ENCODE measurements at places on chromosomes 5 and 9.

DNA sequence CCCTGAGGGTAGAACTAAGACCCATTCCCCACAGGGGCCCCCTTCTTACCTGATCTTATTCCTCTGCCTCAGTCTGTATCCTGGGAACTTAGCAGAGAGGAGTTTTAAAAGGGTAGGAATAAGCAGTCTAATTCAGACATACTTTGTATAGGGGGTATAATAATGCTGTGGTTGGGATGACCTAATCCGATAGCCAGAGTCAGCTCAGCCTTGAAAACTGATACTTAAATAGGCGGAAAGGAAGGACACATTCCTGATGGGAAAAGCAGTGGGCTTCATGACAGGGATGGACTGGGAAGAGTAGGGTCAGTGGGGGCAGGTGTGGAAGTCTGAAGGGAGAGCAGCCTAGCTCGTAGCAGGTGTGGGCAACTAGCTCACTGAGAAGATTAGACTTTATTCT lies 52.2 kb upstream of the TESK1 start:
- DNase-seq, result no peak

- DNase-seq, result peak; percentile 23
Observed at GRCh38 chr5:41925555-41925951, 472 bp downstream of the FBXO4 start.

- DNase-seq, result no peak
Observed at GRCh38 chr9:117744856-117745389, 40.7 kb downstream of the TLR4 start.

DNA sequence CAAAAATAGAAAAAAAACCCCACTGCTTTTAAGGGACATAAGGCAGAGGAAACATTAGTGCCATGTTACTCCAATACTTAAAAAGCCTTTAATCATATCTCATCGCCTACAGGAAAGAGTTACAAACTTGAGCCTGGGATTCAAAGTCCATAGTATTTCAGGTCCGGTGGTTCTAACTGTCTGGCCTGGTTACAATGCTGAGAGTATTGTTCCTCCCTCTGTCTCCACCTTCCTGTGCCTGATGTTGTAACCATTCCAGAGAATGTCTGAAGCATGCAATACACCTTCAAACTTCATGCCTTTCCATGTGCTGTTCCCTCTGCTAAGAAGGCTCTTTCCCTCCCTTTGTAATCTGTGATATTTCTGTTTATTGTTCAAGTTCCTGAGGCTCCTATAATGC lies 41.6 kb upstream of the SLC36A2 start:
- DNase-seq, result no peak

- no peak for DNase-seq
Observed at GRCh38 chr9:133927041-133927440, 65.1 kb downstream of the VAV2 start.

- DNase-seq, result no peak
Observed at GRCh38 chr9:88166660-88167059, 28.4 kb upstream of the SPATA31C2 start.

- DNase-seq, result no peak
Observed at GRCh38 chr5:170201311-170201710, 31.5 kb upstream of the C5orf58 start.

- no peak for DNase-seq
Observed at GRCh38 chr5:26737348-26738265, 300.8 kb downstream of the CDH9 start.

DNA sequence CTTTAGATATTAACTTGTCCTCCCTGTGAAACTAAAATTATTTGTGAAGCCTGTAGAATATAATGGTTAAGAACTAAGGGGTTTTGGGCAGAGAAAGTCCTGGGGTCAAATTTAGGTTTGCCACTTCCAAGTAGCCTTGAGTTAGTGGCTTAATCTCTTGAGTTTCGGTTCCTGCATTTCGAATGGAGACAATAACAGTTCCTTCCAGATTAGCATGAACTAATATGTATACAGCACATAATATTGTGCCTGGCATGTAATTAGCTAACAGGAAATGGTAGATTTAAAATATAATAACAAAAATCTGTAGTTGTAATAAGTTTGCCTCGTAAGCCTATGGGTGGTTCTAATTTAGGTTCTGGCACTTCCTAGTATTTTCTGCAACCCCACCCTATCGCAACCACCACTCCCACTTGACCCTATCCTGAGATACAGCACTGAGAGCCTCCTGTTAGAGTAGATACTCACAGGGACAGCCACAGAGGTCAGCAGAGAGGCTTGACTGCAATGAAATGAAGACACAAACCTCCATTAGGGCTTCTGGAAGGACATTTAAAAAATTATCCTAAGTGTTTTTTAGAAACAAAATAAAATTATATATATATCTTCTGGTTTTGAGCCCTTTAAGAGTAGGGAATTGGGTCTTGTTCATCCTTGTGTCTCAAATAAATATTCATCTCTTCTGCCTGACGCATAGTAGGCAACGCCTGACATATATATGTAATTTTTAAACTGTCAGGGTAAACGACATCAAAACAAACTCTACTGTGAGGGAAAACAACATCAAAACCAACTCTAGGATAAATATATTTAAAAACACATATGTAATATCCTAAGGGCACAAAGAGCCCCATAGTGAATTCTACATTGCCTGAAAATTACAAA lies 8.5 kb downstream of the SPINK9 start:
- DNase-seq, result no peak

DNA sequence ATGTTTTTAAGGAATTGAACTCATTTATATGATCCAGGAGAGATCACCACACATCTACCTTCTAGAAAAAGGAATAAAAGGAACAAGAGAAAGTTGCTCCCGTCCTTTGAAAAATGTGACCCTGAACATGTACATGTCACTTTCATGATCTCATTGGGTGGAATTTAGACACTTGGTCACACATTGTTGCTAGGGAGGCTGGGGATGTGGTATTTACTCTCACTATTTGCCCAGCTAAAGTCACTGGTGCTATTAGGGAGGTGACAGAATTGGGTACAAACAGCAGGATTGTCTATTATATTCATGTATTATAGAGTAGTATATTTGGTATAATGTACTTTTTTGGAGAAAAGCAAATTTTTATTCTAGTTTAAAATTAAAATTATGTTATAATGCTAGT lies 2.1 kb upstream of the CDH10 start:
- DNase-seq, result no peak

GRCh38 chr9:136061405-136061804 lies 33.7 kb downstream of the NACC2 start:
- no peak for DNase-seq

DNA sequence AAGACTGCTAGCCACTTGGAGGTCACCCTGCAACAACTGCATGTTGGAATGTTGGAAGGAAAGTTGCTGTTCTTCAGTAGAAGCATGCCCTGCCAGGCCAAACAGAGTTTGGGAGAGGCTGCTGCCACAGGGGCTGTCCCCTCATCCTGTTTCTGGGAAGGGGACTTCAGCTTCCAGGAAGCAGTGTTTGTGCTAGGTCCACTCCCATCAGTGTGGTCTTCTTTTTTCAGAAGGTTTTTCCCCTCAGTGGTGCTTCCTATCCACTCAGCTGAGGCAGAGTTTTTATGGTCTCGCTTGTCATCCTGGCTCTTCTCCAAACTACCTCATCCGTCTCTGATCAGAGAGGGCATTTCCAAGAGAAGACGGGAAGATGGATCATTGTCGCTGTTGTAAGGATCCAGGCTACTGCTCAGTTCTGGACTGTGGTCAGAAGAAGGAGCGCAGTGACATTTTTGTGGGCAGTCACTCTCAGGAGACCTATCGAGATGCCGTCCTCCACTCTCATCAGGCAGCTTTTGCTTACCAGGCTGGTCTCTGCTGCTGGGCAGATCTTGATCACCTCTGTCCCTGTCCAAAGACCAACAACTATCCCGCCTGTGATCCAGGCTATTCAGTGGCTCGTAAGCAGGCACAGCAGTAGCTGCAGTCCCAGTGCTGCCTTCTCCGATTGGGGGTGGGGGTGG lies 97.8 kb upstream of the C5orf63 start:
- no peak for DNase-seq

- no peak for DNase-seq
Observed at GRCh38 chr9:111114486-111114885, 76.2 kb upstream of the LPAR1 start.

DNA sequence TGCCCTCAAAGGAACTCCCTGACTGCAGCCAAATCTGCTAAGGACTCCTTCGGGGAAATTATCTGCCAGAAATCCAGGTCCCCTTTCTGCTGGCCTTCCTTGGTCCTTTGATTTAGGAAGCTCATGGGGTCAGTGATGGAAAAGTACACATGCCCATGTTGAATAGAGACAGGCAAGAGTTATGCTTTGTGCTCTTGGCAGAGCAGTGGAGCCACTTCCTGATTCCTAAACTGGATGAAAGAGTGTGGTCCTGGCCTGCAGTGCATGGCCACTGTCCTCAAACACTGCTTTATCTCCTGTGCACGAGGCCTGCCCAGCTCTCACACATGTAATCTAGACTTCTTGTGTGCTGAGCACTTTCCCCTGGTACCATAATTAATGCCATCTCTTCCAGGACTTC lies 2.0 kb upstream of the EBF1 start:
- DNase-seq, result no peak

DNA sequence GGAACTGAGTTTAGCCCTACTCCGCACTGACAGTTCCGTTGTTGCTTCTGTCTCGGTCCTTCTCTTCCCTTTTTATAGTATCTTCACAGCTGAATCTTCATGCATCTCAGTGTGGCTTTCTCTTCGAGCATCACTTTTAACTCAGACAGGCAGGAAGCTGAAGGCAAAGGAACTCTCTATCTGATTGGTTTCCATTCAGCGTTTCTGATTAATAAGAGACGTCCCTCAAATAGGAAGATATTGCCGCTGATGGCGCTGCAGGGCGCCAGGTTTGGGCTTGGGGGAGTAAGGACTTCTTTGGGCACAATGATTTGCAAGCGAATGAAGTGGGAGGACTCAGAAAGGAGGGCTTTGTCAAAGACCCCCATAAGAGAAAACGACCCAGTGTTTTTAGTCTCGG lies at the start of gene CDH9:
TSS of gene CDH9 (minus strand) at position 111 of the 400 bp plus-strand sequence. CDS start 50,253 bp downstream, outside the sequence.
- no peak for DNase-seq

- DNase-seq, result no peak
Observed at GRCh38 chr5:133049726-133050048, 2.1 kb upstream of the HSPA4 start.

DNA sequence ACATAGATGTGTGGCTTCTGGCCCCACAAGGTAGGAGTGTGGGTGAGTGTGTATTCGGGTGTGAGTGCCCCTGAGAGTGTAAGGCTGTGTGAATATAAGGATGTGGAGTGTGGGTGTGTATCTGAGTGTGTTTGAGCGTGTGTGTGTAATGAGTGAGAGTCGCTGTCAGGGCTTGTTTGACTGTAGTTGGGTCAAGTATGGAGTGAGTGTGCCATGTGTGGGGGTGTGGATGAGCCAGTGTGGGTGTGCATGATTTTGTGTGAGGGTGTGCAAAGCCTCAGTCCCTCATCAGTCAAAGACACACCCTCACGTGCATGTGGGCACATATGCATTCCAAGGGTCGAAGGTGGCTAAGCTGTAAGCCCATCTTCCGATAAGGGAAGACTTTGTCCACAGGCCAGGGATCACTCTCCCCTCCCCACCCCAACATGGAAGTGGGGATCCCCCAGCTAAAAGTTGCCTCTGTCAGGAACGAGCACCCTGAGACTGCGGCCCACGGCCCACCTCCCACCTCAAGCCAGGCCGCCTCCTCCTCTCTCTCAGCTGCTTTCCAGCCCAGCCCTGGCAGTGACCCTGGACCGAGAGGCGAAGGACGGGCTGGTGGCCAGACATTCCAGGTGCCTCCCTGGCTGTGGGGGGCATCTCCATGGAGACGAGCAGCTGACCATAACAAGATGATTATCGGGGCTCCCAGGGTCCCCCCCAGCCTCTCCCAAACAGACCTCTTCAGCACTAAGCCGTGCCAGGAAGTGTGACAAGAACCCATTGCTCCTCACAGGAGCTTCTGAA lies 12.9 kb downstream of the AQP3 start:
- no peak for DNase-seq

- no peak for DNase-seq
Observed at GRCh38 chr5:117302949-117303348, 728.3 kb upstream of the SEMA6A start.

DNA sequence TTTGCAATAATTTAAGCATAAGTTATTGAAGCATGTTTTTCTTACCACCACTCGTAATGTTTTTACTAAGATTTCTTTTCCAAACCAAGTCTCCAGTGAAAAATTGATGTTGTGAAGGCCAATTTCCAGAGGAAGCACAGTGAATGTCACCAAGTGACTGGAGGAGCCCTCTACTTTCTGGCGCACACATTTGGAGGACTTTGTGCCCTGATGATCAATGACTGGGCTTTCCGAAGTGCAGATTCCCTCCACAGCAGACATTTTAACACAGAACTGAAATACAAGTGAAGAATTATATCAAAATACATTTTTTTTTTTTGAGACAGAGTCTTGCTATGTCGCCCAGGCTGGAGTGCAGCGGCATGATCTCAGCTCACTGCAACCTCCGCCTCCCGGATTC lies 52.6 kb downstream of the C5 start:
- DNase-seq, result no peak

DNA sequence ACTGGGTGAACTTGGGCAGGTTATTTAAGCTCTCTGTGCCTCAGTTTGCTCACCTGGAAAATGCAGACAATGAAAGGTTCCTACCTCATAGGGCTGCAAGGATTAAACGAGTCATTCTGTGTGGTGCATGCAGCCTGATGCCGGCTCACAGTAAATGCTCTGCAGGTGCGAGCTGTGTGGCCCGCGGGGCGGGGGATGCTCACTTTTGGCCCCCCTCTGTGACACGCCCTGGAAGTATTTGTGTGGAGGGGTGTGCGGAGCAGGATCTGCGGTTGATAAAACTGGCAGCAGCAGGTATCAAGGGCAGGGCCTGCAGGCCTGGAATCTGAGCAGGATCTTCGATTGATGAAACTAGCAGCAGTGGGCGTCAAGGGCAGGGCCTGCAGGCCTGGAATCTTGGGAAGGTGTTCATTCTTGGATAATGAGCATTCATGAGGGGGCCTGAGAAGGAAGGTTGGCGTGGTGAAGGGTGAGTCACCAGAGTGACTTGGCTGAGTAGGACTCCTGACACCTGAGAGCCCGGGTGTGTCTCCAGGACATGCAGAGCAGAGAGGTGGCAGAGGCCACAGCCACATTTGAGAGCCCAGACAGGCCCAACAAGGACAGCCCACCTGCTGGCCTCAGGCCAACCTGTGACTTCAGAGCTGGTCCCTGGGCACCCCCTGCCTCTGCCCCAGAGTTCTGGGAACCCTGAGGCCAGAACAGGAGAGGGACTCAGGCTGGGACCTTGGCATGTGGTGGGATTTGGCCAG lies 11.9 kb downstream of the UNC5A start:
- no peak for DNase-seq

DNA sequence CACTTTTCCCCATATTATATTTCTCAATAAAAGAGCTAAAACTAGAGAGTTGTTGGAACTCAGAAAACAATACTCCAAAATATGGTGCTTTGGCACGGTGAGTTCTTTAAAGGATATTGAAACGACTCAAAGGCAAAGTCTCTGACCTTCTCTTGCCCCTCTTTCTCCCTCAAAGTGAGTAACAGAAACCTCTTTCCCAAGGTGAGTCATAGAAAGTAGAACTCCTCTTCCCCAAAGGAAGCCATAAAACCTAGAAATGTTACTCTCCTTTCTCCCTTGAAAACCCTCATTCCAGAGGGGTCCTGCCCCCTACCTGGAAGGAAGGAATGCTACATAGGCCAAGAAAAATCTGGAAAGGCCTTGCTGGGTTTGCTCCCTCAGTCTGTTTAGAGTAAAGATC lies 47.5 kb downstream of the RAPGEF6 start:
- DNase-seq, result no peak
